Nasal cavity respiratory epithelium epithelial cell of viscerocranial mucosa (primary cell): ENCODE measurements at places on chromosomes 12 and 14. TPM values are rescaled to one million over a fixed set of nuclear protein-coding genes. Genes with fewer than 3 reads are reported as not detected.

The KICS2 gene
- 12.6 and 14.7 TPM in 2 replicates for total RNA-seq

The PROX2 gene
- total RNA-seq, result not detected in 2 replicates

The AACS gene
- total RNA-seq, result 37.7 and 39.3 TPM in 2 replicates

The PPP2R3C gene
- 18.7 and 20.2 TPM in 2 replicates for total RNA-seq

The DNAJC22 gene
- under 0.01 TPM in 1 of 2 replicates, not detected in the other for total RNA-seq

The FOXN4 gene
- total RNA-seq, result not detected in 2 replicates
